ACHN (cell line): ENCODE measurements at places on chromosomes 11 and 22.

GRCh38 chr22:28883917-28884746 is 760 bp downstream of the ZNRF3 start:
- peak; percentile 36 for DNase-seq

DNA sequence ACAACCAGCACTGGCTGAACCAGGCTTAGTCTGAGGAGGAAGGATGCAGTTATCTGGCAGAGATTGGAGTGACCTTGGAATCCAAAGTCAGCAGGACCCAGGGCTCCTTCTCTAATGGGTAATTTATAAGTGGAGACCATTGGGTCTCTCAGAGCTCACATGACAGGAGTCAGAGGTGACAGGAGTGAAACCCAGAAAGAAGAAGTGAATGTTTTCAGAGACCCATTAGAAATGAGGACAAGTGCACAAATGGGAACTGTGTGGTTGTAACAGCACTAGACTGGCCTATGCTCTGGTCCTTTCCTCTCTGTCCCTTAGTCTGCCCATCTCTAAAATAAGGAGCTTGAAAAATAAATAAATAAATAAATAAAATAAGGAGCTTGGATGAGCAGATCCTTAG is 107.4 kb downstream of the SERGEF start:
- DNase-seq, result no peak

DNA sequence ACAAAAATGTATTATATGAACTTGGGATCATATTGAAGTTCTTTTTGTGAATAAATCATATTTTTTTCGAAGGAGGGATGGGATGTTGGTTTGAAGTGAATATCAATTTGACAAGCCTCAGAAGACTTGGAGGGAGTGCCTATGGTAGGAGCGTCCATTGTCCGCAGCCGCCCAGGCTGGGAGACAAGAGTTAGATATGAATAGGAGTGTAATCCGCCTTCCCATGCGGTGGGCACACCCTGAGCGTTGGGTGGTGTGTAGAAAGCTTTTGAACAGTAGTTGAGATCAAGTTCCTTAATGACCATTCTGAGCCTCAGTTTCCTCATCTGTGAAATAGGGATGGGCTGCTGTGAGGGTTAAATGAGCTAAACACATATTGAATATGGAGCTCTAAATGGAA is 7.0 kb downstream of the CD82 start:
- no peak for DNase-seq

GRCh38 chr11:26947379-26947844 is 46.5 kb upstream of the FIBIN start:
- DNase-seq, result no peak

GRCh38 chr11:355581-356458 is 13.5 kb upstream of the B4GALNT4 start:
- peak; percentile 88 for DNase-seq

DNA sequence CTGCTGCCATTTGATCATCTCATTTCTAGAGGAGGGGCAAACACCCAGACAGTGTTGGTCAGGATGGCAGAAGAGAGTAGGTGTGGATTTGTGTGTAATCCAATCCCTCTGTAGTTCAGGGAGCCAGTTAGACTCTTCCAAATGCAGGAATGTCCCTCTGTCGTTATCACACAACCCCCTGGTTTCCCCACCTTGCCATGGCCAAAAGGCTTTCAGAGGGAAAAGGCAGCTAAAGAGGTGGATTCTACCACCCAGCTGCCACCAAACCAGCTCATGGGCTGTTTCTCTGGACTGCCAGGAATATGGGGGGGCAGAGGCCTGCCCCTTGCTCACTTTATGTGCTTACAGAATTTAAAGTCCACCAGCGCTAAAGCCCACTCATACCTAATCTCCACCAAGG is 18.1 kb downstream of the TSKU start:
- no peak for DNase-seq

GRCh38 chr11:7448201-7448600 is 37.1 kb upstream of the OLFML1 start:
- no peak for DNase-seq

- DNase-seq, result no peak
Measured at GRCh38 chr11:115409116-115409670, 95.0 kb downstream of the CADM1 start.

GRCh38 chr11:66976028-66976467 is 944 bp downstream of the C11orf86 start:
- DNase-seq, result peak; percentile 19

DNA sequence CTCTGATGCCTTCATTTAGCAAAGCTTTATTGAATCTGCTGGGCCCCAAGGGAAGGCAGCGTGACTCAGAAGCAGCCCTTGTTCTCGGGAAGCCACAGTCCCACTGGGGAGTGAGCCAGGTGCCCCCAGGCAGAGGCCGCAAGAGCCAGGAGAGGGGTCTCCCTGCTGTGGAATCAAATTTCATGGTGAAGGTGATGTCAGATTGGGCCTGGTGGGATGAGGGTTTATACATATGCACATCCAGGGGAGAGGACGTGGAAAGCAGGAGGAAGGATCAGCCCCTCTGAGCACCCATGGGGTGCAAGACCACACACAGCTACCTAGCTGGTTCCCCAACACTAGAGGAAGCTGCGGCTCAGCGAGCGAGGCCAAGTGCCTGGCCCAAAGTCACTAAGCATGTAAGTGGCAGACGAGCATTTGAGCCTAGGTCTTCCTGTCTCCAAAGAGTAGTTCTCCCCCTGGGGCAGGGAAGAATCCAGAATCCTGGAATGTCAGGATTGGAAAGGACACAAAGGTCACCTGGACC is 2.0 kb downstream of the SYNGR1 start:
- DNase-seq, result no peak

GRCh38 chr11:16184588-16184987 is 171.8 kb downstream of the SOX6 start:
- DNase-seq, result peak; percentile 48

DNA sequence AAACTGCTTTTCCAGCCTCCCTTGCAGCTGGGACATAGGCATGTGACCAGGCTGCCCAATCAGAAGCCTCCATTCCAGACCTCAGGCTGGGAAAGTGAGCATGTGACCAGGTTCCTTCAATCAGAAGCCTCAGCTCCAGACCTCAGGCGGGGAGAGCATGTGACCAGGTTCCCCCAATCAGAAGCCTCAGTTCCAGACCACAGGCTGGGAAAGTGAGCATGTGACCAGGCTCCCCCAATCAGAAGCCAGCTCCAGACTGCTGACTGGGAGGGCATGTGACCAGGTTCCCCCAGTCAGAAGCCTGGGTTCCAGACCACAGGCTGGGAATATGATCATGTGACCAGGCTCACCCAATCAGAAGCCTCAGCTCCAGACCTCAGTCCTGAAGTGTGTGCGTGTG is 11.7 kb upstream of the IL2RB start:
- DNase-seq, result no peak

GRCh38 chr22:25406510-25407210 is 157.8 kb upstream of the GRK3 start:
- no peak for DNase-seq

DNA sequence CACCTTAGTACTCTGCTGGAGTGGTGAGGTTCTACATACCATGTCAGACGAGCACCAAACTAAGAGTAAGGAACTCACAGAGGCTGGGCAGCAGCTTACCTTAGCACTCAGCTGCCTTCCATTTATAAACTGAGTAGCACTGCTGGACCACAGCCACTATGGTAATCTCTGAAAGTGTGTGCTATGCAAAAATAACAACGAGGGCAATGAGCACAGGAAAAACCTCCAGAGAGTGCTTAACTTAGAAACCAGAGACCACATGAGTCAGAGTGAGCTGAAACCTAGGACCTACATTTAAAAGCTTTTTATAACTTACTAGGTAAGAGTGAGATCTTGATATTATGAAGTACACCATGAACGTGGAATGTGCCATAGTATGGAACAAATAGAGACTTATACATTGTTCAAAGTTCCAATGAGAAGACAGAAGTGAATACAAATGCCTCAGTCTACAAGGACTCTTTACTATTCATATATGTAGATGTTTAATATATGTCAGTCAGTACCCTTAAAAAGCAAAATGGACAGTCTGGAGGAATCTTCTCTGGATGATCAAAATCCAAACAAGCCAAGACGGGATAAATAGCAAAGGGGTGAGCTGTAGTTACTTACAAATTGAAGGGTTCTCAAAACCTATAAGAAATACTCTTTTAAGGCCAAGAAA is 17.2 kb upstream of the CD59 start:
- DNase-seq, result no peak

GRCh38 chr22:46672731-46673130 is 52.5 kb downstream of the GRAMD4 start:
- no peak for DNase-seq

- DNase-seq, result peak; percentile 94
Measured at GRCh38 chr22:41444360-41445128, 2.1 kb downstream of the TOB2 start.

- no peak for DNase-seq
Measured at GRCh38 chr11:63404161-63404935, 34.8 kb downstream of the SLC22A9 start.

- DNase-seq, result no peak
Measured at GRCh38 chr11:61817471-61818202, 834 bp upstream of the FADS1 start.

DNA sequence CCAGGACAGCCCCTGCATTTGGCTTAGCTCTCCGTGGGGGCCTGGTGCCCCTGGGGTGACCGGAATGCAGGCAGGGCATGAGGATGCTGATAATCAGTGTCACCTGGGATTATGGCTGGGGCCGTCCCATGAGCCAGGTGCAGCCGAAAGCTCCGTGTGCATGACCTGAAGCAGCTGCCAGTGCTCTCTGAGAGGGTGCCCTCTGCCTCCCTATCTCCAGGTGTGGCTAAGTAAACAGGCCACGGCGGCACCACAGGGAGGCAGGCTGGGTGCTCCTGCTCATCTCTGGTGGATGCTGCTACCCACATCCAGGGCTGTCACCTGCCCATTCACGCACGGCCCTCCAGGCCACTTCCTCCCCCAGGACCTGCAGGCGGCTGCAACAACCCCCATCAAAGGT is 29.8 kb downstream of the DUSP8 start:
- DNase-seq, result no peak

- DNase-seq, result no peak
Measured at GRCh38 chr11:127334466-127334865, 333.9 kb upstream of the KIRREL3 start.

DNA sequence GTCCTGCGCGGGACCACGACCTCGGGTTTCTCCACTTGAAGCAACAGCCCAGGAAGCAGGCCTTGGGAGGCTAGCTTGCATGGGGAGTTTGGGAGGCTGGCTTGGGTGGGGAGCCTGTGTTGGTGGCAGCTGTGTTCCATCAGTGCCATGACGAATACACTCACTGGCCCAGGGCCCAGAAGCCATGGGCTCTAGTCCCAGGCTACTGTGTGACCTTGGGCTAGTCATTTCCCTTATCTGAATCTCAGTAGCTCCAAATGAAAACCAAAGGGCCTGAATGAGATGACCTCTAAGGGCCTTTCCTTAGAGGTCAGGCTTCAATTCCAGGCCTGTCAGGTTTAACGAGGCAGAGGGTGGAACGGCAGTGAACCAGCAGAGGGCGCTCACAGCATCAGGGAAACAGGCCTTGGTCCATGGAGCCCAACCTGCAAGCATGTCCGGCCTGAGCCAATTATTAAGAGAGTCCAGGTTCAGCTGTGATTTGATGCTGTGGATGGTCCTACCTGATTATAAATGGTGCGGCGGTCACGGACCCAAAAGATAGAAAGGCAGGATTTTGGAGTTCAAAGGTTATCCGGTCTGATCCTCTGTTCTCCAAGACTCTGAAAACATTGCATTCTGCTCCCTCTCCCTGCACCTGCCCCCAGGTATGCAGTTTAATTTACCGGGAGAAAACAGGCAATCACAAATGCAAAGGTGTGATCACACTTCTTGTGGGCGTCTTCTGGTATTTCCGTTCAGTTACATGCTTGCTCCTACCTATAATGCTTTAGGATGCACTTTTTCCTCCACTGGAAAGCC is 15.9 kb downstream of the PTPN5 start:
- peak; percentile 58 for DNase-seq

DNA sequence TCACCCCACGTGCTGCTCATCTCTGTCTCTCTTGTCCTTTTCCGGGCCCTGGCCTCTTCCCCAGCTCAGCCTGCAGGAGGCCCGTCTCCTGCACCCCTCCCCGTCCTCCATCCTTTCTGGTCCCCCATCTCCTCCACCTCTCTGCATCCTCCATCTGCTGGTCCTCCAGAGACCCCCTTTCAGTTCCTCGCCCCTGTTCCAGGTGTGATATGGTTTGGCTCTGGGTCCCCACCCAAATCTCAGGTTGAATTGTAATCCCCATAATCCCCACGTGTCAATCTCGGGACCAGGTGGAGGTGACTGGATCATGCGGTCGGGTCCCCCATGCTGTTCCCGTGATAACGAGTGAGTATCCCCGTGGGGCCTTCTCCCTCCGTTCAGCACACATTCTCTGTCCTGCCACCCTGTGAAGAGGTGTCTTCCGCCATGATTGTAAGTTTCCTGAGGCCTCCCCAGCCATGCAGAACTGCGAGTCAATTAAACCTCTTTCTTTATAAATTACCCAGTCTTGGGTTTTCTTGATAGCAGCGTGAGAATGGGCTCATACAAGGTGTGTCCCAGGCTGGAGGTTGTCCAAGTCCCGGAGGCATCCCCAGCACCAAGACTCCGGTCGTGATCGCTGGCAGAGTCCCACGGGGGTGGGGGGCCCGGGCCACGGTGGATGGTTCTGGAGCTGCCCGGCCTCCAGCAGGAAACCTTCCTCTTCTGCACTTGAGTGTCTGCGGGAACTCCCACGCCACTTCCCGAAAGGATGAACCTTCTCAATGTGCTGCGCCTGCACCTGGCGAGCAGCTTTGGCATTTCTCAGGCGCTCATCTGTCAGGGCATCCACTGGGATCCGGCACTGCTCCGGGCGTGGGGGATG is 29.0 kb upstream of the TOLLIP start:
- DNase-seq, result no peak

DNA sequence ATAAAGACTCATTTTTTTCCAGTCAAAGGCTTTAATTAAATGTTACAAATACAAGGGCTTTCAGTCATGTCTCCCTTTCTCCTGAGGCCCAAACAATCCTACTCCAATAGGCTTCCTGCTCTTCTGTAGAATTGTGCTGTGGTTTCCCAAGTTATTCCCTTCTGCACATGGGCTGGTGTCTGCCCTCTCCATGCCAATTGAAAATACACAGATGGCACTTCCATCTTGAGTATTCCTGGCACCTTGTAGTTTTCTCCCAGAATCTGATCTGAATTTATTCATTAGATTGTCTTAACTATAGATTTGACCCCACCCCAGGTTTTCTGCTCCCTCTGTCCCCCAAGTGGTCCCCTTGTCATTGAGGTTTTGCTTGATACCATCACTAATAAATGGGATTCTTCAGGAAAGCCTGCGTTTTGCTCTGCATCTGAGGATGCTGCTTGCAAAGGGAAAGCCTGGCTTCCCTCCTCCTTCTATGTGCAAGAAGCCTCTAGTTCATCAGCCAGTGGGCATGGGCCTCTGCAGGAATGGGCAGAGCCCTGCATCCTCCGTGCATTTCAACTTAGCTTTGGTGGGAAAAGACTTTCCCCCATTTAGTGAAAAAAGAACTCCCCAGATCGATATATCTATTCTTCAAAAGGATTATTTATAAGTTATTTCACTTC is 926.7 kb downstream of the NTM start:
- DNase-seq, result no peak

DNA sequence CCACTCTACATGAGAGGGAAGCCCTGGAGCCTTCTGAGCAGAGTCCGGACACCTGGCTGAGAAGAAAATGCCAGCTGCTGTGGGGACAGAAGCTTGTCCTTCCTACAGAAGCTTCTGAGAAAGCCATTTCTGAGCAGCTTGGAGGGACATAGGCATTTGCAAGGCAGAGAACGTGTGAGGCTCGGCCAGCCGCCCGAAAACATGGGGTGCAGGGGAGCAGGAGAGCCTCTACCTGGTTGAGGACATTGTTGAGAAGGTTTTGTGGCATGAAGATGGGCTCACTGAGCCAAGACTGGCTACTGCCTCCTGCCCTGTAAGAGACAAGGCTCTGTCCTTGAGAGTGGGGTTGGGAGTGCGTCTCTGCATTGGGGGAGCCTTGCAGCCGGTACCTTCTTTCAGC is 25.3 kb downstream of the SAMM50 start:
- DNase-seq, result no peak
